IMR-90 (cell line): ENCODE measurements at places on chromosomes 4 and X. TPM values are rescaled to one million over a fixed set of nuclear protein-coding genes. Genes with fewer than 3 reads are reported as not detected.

- no peaks in the 10 kb centered on the region for H3K27me3 ChIP-seq
- no peak overlapping the region for H3K4me3 ChIP-seq
- DNase-seq = peak; percentile 3
- no peaks in the 10 kb centered on the region for H3K36me3 ChIP-seq
Observed at GRCh38 chr4:133320576-133321170, 171.6 kb downstream of the PCDH10 start.

- no peak overlapping the region for H3K27ac ChIP-seq
- peak; percentile 22 for DNase-seq
- no peaks in the 10 kb centered on the region for H3K27me3 ChIP-seq
Observed at GRCh38 chr4:164959896-164960295, 17.6 kb downstream of the TRIM61 start.

DNA sequence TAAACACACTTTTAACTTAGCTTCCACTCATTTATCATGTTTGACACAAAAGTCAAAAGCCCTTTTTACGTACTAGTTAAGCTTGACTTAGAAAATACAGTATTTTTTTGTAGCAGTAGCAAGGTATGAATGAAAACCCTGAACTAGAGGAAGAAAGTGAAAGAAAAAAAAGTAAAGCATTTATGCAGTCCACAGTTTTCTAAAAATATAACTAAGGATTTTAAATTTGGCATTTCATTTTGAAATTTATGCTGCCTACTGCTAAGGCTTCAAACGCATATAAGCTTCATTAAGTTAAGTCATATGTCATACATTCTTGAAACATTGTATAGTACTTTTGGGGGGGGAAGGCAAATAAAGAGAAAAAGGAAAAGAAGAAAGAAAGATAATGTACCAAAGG, 201.5 kb downstream of the PDGFC start:
- no peak overlapping the region for H3K4me3 ChIP-seq
- 0 out of 2 replicates have a peak, but pooled peaks cover 1% of the 10 kb centered on the region for H3K36me3 ChIP-seq
- no peak overlapping the region; the same call in 1 of the 2 replicates for H3K27ac ChIP-seq
- DNase-seq = no peak

DNA sequence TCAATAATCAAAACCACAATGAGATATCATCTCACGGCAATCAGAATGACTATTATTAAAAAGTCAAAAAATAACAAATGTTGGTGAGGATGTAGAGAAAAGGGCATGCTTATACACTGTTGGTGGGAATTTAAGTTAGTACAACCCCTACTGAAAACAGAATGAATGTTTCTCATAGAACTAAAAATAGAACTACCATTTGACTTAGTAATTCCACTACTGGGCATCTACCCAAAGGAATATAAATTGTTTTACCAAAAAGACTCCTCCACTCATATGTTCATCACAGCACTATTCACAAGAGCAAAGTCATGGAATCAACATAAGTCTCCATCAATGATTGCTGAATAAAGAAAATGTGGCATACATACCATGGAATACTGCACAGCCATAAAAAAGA, 278.1 kb upstream of the ARSJ start:
- DNase-seq = peak; percentile 79
- H3K36me3 ChIP-seq = no peaks in the 10 kb centered on the region
- H3K4me3 ChIP-seq = no peak overlapping the region
- H3K27me3 ChIP-seq = no peaks in the 10 kb centered on the region
- H3K27ac ChIP-seq = no peak overlapping the region
- no peaks in the 10 kb centered on the region for H3K4me1 ChIP-seq

SEC24D gene
- total RNA-seq = 93.2 and 98.9 TPM in 2 replicates

GRCh38 chrX:141732031-141732430, 33.5 kb upstream of the SPANXD start:
- H3K4me1 ChIP-seq = no peaks in the 10 kb centered on the region
- no peaks in the 10 kb centered on the region for H3K27me3 ChIP-seq
- H3K4me3 ChIP-seq = no peak overlapping the region

DNA sequence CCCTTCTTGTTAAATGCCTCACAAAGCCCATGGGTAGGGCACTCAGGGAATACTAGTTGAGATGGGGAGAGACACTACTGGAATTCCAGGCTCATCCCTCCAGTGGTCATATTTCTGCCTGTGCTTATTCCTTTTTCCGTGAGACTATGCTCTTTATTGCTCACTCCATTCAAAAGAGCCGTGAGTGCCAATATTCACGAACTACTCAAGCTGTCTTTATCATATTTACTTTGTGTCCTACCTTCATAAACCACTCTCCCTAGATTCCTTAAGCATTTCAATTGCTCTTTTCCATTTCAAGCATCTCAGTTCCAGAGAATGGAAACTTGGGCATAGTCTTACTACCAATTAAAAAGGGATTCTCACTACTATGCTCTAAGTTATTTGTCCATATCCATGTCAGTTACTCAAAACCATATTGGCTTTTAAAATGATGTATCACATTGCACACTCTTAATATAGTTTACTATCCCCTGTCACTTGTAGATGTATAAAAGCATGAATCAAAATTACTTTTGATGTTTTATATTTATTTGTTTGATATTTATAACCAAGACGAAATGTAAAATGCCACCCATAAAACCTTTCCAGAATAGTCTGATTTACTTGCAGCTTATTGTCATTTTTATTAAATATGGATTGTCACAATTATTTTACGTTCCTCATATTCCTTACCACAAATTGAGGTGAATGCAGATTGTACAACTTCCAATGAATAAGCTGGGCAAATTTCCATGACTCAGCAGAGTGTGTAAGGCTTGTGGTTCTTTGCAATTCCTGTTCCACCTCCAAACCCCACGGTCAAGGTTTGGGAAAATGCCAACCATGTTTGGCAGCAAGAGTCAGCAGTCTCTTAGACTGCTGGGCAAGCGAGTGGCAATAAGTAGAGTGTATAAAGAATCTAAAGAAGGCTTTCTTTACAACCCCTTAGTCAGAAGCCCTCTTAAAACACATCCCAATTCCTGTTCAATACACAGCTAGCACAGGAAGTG, 24.4 kb downstream of the ENOX2 start:
- no peaks in the 10 kb centered on the region for H3K36me3 ChIP-seq
- H3K27me3 ChIP-seq = no peaks in the 10 kb centered on the region; the same call in 1 of the 2 replicates
- H3K4me3 ChIP-seq = no peak overlapping the region

DNA sequence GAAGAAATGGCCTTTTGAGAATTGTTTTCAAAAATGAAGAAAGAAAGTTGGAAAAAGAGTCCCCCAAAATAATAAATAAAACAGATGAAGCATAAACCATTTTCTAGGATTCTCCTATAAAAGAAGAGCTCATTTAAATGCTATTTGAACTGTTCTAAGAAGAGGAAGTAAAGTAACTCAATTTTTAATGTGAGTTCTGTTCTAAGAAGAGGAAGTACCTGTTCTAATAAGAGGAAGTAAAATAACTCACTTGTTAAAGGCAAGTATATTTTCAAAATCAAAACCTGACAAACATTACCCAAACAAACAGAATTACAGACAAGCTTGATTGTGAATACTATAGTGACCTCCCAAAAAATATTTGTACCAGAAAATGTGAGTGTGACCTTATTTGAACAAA, 1326.3 kb downstream of the C4orf33 start:
- H3K4me1 ChIP-seq = no peaks in the 10 kb centered on the region
- no peak overlapping the region for H3K4me3 ChIP-seq
- H3K36me3 ChIP-seq = no peaks in the 10 kb centered on the region
- no peaks in the 10 kb centered on the region for H3K27me3 ChIP-seq
